ENCODE measurements at places on chromosomes 6 and 20.
A peak's percentile ranks its signal among the peaks of the same experiment; 100 is the strongest.

DNA sequence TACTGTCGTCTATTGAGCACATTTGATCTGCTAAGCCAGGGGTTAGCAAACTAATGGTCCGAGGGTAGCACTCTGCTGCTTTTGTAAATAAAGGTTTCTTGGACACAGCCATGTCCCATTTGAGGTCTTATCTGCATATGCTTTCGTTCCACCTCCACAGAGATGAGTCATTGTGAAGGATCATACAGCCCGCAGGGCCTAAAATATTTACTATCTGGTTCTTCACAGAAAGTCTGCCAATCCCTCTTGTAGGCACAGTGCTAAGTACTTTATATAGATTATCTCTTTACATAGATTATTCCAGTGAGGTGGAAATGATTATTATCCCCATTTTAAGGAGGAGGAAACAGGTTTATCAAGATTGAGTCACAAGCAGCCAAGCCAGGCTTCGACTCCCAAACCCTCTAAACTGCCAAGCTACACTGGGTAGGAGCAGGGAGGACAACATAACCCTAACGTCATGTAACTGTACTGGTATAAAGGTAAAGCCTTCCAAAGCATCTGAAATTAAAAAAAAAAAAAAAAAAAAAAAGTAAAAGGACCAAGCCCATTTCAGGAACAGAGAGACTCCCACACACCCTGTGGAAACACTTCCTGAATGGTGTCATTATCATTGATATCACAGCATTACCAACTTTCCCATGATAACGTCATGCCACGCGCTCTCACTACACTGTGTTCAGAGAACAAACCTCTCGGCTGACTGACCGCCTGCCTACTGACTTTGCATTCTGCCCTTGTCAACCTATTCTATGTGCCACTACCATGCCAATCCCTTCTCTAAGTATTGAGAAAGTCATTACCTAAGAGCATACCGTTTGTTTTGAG lies 101.0 kb downstream of the KIF16B start:
- DNase-seq: no peak

DNA sequence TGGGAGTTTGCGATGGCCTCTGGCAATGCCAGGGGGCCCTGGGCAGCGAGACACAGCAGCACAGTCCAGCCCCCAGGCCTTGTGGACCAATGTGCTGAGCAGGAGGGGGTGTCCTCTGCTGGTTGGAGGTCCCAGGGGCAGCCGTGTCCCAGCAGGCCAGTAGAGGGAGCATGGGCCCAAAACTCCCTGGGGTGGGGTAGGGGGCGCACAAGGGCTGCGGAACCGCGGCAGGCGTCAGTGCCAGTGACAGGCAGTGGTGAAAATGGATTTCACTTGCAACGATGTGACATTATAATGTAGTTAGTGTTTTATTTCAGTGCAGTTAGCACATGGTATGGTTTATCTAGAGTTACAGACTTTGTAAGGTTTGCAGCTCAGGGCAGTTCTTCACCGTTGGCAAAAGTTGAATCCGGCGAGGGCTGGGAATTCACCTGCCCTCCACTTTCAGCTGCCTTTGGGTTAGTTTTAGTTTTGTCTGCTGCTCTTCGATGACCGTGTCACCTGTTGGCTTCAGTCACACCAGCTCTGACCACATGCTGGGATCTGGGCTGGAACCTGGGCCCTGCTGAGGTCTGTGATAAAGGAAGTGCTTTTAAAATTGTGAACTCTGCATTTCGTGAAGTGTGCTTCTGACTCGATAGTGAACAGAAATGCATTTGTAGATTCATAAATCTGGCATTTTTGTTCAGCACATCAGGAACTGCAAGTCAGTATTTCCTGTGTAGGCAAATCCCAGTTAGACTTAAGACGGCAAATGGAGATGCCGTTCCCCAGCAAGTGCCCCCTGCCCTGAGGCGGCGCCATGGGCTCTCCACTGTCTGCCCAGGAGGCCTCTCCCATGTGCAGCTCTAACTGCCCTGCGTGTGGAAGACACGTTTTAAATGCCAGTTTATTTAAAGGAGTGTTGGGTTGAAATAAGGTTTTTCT lies 46.8 kb downstream of the PYGB start:
- peak; percentile 39 for DNase-seq

DNA sequence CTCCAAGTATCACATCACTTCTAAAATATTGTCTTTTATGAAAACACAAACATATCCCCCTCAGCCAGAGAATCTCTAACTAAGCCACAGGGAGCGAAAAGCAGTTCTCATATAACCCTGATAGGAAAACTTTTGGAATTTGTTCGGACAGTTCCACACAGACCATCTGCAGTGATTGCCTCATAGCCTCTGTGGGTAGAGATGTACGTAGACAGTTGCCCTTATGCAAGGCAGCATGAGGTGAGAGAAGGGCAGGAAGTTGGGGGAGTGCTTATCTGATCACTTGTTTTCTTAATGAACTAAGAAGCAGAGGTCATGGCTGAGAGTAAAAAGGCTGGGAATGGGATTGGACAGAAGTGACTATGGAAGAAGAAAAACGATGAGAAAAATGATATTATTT lies 39.6 kb downstream of the SLC23A2 start:
- DNase-seq: no peak

DNA sequence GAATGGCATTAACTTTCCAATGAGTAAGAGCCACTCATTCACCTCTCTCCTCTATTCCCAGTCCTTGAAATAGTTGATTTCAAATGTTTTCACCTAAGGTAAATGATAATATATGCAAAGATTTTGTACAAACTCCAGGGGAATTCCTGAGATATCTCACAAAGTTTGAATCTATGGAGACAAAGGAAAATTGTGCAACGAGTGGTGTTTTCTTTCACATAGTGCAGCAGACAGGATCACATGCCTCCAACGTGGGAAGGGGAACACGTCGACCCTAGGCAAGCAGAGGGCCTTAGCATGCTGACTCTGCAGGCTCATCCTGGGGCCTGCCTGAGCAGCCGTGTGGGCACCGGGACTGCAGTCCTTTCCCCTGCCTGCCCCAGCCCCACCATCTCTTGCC lies 195.6 kb upstream of the THBS2 start:
- DNase-seq: no peak

DNA sequence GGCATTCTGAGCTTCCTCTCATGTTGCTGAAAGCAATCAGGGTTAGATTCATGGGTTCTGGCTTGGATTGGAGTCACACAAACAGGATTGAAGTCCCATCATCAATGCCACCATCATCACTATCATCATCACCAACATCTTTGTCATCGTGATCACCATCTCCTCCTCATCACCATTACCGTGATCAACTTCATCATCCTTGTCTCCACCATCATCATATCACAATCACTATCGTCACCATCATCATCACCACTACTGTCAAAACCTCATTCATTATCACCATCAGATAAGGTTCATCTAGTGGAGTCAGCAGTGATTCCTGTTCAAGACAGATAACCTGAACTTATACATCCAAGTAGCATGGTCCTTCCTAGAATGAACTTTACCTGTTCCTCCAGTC lies 193.8 kb upstream of the RIN2 start:
- no peak for DNase-seq

DNA sequence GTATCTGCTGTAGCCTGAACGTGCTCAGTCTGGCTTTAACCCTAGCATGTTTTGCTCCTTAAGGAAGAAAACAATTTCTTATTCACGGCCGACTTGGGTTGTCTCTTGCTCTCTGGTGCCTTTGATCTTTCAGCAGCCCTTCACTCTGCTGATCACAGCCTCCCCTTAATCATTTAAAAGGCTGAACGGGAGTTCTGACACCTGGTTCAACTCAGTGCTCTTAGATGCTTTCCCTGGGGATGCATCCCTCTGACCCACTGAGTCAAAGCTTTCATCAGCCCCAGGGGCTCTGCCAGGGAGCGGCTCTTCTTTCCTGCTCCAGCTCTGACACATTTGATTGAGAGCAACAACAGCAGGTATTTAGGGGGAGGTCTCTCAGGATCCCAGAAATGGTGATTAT lies 79.0 kb upstream of the FYN start:
- no peak for DNase-seq

GRCh38 chr6:73802366-73802765 lies 106.4 kb downstream of the CD109 start:
- DNase-seq: no peak

Data from effector CD4-positive, alpha-beta T cell (primary cell).